Right cardiac atrium (tissue), 5 donors: ENCODE measurements at places on chromosomes 5 and 9. TPM values are rescaled to one million over a fixed set of nuclear protein-coding genes. Genes with fewer than 3 reads are reported as not detected.

CDH9 gene
- not detected for total RNA-seq

PCDHGC3 gene
- total RNA-seq = 37.0 TPM

FCN2 gene
- not detected for total RNA-seq

DNA sequence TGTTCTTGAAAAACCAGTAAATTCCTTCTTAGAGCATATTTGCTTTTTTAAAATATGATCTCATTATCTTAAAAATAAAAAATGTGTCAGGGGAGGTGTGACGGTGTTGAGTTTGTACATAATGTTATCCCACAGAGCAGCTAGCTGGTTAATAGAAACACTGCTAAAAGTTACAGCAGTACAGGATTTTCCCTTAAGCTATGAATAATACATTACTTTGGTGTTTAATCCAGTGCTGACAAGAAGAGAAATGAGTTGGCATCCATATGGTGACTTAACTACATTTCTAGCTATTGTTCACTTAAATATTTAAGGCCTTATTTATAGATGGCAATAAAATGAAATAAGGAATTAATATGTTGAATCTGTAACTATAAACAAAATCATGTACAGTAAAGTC, 883.1 kb downstream of the CDH18 start:
- no peak for DNase-seq

TMEM141 gene
- 102 TPM for total RNA-seq

GRCh38 chr9:99326112-99326916, 104.2 kb downstream of the SEC61B start:
- DNase-seq = no peak

PCDHGB1 gene
- 4.4 TPM for total RNA-seq

GRCh38 chr9:114123031-114123977, 24.2 kb upstream of the KIF12 start:
- no peak for DNase-seq

DNA sequence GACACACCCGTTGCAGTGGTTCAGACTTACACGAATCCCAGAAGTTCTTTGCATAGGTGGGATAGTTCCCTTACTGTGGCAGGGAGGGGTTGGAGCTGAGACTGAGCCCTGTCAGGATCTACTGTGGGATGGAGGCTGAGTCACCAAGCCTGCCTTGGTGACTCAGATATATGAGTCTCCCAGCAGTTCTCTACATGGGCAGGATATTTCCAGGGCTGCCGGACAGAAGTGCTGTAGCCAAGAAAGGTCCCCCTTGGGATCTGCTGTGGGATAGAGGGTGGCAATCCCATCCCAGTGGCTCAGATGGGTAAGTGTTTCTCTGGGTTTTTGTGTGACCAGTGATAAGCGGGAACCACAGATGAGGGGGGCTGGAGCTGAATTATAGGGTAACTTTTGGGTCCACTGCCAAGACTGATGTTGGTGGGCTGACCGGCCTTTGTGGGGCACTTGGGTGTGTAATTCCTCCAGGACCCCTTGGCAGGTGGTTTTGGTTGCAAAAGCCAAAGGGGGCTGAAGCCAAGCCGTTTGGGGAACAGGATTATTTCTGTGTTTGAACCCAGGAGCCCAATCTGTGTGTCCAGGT, 18.7 kb downstream of the XRCC4 start:
- DNase-seq = no peak

SPATA6L gene
- total RNA-seq = 1.7 TPM

DNA sequence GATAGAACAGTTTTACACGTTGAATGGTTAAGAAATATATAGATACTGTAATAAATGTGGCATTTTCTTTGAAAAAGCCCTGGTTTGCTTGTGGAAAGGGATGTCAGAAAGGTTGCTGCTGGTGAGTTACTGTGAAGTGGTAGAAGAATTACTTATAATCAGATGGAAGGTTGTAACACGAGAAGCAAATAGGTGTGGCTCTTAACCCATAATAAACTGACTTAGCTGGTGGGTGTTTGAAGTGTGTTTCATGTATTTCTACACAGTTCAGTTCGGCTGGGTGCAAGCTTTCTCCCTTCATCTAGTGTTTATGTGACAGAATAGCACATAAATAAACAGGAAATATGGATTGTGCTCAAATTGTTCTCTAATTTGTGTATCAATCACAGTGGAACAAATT, 5.5 kb downstream of the CNOT6 start:
- DNase-seq = no peak

DRD1 gene
- not detected for total RNA-seq

DNA sequence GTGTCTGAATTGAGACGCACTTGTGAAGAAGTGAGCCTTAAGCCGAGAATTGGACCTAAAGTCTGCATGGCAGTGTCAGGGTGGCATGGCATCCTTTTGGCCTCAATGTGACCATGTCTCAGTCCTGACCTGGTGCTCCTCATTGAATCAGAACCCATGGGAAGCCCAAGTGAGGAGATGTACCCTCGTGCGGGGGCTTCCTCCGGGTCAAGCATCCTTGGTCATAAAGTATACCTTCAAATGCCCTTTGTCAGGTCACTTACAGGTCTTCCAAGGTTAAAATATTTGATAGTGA, 202.2 kb downstream of the GADD45G start:
- DNase-seq = no peak

STING1 gene
- 90.9 TPM for total RNA-seq

DNA sequence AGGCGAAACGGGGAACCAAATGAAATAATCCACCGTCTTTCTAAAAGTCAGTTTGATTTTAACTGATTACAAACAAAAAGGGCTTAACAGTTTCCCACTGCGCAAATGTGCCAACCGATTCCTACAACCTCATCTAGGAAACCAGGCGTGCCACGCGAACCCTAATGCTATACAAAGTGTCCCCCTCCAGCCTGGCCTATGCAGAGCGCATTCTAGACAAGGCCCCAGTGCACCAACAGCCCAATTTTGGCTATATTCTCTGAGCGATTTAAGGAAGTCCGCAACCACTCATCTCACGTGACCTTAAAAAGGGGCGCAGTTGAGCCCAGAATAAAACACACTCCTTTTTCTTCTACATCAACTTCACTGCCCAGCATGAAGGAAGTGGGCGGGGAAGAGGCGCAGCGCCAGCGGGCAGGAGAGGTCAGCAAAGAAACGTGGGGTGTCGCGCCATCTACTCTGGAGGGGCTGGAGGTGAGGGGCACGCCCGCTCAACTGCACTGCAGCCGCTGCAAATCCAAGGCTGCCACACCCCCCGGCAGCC, 779 bp downstream of the FAM13B start:
- DNase-seq = peak; percentile 91

DNA sequence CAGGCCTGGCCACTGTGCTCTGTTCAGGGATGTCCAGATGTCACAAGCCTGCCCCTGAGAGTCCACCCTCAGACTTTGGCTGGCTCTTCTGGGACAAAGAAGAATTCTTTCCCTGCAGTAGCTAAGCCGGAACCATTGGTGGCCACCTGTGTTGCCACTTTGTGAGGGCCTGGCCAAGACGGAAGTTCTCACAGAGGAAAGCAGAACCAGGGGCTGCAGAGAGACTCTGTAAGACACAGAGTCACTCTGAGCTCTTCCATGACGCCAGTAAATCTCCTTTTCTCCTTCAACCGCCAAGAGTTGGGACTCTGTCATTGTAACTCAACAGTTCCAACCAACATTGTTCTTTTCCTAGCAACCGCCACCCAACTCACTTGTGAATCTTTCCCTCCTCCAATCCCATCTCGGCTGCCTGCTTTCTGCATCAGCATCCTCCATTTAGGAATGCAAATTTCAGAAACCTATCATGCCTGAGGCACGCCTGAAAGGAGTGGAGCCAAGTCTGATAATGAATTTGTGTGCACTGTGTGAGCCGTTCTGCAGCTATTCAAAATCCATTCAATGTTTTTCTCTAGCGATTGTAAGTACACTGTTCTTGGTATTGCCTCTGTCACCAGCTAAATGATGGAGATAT, 37.8 kb upstream of the ATP6V1G1 start:
- DNase-seq = no peak

DNA sequence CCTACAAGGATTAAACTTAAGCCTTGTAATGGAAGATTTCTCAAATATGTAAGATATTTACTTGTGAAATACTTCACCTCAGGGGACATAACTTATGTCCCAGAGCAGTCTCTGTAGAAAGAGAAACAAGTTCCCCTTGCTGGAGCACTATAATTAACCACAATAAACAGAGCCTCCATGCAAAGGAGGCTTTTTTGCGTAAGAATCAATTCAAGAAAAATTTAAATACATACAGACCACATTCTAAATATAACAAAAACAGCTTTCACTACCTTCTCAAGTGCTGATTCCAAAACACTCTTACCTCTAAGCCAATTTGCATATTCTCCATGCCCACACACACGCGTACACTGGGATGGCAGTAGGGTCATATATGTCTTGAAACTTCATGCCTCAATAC, 30.7 kb upstream of the CCNB1 start:
- no peak for DNase-seq

GRCh38 chr9:114551750-114552685, 35.6 kb upstream of the ATP6V1G1 start:
- DNase-seq = peak; percentile 42

GRCh38 chr5:140678993-140679392, 5.6 kb upstream of the DND1 start:
- DNase-seq = no peak

GRCh38 chr9:5008202-5008601, 23.1 kb downstream of the JAK2 start:
- DNase-seq = no peak

SCAMP1 gene
- 44.1 TPM for total RNA-seq

ANKH gene
- total RNA-seq = 155 TPM

DNA sequence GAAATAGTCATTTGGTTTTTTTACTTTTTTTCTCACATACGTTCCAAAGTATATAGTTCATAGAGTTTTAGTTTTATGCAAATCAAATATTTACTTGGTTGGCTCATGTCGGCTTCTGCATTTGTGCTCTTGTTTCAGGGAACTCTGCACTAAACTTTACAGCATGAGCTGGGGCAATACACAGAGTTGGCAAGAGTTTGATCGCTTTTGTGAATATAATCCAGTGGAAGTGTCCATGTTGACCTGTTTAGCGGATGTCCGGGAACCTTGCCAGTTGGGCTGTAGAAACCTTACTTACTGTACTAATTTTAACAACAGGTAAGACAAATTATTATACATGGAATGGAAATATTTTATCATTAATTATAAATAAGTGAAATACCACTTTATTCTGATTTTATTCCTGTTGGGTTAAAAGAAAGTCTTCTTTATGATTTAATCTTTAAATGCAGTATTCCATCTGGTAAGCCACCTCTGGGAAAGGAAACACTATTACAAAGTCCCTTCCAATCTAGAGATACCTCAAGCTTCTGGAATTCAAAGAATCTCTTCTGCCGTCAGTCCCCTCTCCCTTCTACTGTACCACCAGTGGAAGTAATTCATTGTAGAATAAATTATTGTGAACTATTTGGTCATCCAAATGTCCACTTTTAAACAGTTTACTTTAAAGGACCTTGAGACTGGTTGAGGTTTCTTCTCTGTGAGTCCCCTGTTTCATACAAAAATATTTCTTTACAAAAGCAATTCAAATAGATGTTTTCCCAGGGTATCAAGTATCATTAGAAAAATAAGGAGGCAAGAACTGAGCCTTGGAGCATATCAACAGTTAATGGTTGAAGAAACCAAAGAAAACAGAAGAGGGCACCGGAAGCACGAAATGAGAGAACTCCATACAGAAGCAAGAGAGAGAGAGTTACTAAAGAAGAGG, 45.2 kb upstream of the GLIPR2 start:
- no peak for DNase-seq

DNA sequence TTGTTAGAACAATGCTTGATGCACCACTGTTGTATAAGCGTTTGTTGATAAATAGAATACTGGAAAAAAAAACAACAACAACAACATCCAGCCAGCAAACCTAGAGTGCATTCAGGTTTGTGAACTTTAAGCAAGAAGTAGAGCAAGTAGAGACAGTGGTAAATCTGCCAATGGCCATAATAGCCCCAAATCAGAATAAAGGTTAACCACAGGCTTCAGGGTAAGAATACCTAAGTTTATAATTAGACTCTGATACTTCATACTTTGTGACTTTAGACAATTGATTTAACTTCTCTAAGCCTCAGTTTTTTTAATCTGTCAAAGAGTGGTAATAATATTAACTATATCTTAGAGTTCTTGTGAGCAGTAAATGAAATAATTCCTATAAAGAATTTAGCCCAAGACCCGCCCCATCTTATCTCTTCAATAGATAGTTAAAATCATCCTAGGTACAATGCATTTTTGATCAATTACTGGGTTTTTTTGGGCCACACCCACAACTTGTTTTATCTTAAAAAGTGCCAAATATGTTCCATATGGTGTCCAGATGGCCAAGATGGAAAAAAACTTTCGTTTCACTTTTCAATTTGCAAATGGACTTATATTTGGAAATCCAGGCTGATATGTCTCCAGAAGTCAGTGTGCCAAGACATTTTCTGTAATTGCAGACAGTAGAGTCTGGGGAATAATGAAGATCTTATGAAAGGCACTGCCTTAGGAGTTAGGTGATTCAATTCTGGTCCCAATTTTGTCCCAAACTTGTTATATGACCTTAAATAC, 24.5 kb upstream of the DPYSL3 start:
- no peak for DNase-seq

DAB2IP gene
- 41.7 TPM for total RNA-seq

RGS14 gene
- total RNA-seq = 5.1 TPM

DNA sequence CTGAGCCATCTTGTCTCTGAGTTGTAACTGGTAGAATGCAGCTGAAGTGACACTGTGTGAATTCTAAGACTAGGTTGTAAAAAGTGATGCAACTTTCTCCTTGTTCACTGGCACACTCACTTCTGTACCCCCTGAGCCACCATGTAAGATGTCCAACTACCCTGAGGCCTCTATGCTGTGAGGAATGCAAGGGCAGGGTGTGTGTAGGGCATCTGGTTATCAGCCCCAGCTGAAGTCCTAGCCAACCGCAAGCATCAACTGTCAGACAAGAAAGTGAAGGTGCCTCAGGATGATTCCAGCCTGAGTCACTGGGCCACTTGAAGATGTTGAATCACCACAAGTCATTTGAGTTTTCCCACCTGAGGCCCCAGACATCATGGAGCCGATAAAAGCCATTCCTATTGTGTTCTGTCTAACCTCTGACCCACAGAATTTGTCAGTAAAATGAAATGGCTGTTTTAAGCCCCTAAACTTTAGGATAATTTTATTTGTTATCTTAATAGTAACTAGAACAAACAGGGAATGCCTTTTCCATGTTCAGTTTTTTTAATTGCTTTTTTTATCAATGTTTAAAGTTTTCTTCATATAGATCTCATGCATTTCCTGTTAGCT, 18.7 kb upstream of the RHOBTB3 start:
- no peak for DNase-seq
